ENCODE measurements at places on chromosomes 2 and 18.
A peak's percentile ranks its signal among the peaks of the same experiment; 100 is the strongest.

DNA sequence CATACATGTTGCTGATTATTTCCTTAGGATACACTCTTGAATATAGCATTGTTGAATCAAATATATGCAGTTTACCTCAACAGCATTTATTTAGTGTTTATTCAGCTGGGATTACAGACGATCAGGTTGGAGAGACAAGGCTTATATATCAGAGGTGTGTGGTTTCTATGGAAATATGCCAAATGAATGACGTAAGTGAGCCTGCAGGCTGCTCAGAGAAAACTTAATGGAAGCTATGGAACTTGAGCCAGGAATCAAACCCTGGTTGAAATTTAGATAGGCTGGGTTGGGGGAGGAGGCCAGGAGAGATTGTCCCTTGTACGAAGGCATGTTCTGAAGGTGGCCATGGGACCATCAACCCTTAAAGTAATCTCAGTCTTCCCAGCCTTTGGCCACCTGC is 79.5 kb downstream of the INPP4A start:
- no peak for DNase-seq

GRCh38 chr18:68734308-68734707 is 19.4 kb upstream of the TMX3 start:
- no peak for DNase-seq

DNA sequence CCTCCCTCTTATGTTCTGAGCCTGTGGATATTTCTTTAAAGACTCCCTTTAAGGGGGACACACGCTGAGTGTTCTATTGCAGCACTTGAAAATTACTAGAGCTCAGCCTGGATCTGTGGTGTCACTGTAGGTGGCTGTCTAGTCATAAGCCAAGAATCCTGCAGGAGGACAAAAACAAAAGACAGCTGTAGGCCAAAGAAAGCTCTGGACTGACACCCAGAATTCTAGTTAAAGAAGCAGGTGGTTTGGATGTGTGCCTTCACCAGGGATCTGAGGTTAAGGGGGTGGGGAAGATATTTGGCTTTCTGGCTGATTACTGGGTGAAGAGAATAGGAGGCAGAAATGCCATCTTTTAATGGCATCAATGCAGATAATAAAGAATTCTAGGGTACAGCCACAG is 842.5 kb upstream of the NXPH2 start:
- DNase-seq, result no peak

- no peak for DNase-seq
Measured at GRCh38 chr18:53360501-53361443, 863.7 kb downstream of the MBD2 start.

- DNase-seq, result no peak
Measured at GRCh38 chr18:56890632-56891031, 239.5 kb downstream of the WDR7 start.

DNA sequence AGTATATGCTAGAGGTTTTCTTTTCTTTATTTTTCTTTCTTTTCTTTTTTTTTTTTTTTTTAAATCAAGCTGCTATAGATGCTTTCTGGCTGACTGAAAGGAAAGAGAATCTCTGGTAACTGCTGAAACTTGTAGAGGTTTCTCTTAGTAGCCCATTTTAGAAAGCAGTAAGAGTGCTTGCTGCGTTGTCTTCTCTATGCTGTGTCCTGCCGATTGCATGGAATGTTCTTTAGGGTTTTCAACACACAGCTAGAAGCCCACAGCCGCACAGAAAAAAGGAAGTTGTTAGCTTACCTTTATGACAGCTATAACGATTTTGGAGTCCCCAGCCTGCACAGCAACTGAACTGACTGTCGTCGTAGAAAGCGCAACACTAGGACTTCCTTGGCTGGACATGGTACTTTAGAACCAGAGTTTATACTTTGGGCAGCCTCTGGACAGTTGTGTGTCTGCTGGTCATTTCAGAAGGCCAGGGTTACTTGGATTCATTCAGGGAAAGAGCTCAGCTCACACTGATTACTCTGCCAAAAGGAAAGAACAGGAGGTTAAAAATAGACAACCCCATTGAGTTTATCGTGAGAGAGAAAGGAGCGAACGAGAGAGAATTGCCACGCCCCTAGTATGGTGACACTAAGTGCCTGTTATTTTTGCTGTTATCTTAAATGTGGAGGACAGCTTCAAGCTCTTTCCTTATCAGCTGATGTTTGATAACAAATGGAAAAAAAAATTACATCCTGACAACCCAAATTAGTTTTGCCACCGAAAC is at the start of gene CCDC141:
TSS of gene CCDC141 (minus strand) at position 592 of the 766 bp plus-strand sequence. CDS start at position 396, 196 bp downstream.
- DNase-seq, result no peak

DNA sequence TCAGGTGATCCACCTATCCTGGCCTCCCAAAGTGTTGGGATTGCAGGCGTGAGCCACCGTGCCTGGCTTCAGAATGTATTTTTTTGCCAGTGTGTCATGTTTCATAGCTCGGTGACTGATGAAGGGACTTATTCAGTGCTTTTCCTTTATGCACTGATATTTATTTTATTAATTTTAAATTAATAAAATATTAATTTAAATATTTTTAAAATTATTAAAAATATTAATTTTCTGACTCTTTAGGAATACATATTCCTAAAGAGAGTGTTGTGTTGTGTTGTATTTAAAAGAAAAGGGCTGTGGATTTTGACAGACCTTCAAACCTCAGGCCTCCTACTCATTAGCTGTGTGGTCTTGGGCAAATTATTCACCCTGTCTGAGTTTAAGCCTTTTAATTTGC is 22.3 kb downstream of the RAB27B start:
- no peak for DNase-seq

GRCh38 chr2:213848631-213849030 is 562.2 kb upstream of the VWC2L start:
- no peak for DNase-seq

DNA sequence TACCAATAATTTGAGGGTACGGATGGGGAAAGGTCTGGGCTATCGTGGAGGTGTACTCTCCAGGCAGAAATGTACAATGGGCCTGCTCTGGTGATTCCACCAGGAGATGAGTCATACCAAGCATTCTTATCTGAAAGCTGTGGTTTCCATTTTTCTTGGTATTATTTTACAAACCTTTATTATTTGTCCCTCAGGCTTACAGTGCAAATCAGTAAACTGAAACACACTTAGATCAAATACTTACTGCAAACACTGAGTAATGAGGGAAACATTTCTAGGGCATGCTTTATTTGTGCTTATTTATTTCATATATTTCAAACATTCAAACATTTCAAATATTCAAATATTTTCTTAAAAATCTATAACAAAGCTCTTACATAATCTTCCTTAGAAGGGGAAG is 319.8 kb downstream of the RND3 start:
- no peak for DNase-seq

GRCh38 chr18:57845605-57846074 is 42.5 kb upstream of the ATP8B1 start:
- DNase-seq, result no peak

DNA sequence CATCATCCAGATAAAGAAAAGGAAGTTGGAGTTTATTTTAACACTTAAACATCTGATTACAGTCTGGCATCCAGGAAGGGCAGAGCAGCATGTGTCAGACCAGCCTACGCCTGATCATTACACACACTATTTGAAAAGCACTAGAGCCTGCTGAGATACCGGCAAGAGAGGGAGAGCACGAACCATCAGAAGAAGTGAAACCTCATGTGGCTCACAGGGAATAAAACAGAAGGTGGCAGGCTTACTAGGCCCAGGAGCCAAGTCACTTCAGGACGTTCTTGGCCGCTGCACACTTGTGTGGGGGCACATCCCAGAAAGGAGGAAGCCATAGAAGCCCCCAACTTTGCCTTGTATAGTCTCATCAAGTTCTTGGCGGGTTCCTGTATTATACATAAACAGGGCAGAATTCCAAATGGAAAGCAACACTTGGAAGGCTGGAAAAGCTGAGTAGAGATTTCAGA is 105.5 kb downstream of the UGGT1 start:
- DNase-seq, result no peak

GRCh38 chr18:35578481-35578880 is 3.1 kb upstream of the GALNT1 start:
- DNase-seq, result no peak

GRCh38 chr18:74476140-74476539 is 19.0 kb upstream of the DIPK1C start:
- DNase-seq, result no peak

DNA sequence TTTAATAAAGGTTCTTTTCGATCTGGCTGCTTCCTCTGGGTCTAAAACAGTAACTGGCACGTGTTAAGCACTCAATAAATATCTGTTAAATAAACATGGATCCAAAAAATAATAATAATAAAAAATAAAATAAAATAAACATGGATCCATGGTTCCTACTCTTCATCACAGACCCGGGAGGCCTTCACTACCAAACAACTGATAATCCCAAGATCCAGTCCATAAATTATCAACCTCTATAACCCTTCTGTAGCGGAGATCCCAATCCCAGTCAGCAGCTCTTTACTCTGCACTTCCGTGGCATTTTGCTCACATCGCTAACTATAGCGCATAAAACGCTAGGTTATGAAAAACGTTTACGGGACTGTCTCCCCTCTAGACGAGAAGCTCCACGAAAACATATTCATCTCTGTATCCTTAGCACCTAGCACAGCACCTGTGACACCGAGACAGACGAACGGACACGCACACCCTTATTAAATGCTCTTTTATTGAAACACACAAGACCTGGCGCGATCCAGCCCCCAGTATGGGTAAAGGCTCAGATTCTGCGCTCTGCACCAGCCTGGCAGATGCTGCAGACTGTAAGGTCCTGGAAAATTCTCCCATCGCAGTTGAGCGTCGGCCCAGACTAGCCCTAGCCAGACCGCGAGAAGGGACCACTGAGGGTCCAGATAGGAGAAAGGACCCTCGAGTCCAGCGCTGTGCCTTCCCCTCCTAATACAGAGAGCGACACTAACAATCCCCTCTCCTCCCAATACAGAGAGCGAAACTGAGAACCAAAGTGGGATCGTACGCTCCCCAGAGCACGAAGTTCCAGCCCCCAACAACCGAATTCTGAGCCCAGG is 770 bp downstream of the NBAS start:
- DNase-seq, result no peak

GRCh38 chr2:232869138-232870017 is 686 bp upstream of the SNORC start:
- no peak for DNase-seq

DNA sequence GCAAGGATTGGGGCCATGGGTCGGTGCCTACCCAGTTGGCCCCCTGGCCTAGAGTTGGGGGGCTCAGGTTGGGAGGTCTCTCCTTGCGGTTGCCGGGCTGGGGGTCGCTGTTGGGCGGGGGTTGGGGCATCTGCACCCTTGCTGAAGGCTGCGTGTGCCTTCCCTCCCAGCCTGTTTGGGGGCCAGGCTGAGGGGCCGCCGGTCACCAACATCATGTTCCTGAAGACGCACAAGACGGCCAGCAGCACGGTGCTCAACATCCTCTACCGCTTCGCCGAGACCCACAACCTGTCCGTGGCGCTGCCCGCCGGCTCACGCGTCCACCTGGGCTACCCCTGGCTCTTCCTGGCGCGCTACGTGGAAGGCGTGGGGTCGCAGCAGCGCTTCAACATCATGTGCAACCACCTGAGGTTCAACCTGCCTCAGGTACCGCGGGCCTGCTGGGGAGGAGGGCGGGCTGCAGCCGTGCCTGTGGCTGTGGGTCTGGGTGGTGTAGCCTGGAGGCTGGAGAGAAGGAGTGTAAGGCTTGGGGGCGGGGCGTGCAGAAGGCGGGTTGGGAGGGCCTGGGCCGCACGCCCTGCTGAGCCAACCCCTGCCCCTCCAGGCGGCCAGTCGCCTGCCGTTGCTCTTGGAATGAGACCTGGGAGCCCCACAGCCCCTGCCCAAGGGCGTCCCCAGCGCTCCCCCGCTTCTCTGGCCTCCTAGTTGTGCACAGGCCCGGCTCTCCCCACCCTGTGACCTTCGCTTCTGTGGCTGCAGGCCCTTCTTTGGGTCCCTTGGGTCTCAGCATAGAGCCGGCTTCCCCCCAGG is 7.2 kb upstream of the NEU4 start:
- DNase-seq, result no peak

- no peak for DNase-seq
Measured at GRCh38 chr2:76281156-76281841, 570.6 kb upstream of the GCFC2 start.

- no peak for DNase-seq
Measured at GRCh38 chr2:104164721-104165252, 689.1 kb upstream of the POU3F3 start.

DNA sequence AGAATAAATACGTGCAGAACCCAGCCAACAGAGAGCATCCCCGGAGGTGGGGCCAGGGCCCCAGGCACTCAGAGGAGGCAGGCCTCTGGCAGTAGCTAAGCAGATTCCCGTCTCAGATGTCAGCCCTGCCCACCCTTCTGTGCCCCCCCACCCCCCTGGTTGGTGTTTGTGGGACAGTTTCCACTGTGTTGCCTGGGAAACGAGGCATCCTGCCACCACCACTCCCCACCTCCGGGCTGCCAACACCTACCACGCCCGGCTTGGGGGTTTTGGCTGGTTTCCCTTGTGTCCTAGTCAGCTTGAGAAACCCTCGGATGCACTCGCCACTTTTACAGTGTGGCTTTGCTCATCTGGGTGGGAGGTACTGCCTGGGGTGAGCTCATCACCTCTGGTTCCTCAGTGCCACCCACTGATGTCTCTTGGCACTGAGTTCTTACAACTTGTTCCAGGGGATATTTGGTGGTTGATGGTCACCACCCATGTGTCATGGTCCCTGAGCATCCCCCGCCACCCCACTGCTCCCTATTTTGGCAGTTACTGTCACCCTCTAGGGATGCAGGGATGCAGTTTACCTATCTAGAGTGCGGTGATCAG is 72.4 kb upstream of the YWHAQ start:
- peak; percentile 79 for DNase-seq

DNA sequence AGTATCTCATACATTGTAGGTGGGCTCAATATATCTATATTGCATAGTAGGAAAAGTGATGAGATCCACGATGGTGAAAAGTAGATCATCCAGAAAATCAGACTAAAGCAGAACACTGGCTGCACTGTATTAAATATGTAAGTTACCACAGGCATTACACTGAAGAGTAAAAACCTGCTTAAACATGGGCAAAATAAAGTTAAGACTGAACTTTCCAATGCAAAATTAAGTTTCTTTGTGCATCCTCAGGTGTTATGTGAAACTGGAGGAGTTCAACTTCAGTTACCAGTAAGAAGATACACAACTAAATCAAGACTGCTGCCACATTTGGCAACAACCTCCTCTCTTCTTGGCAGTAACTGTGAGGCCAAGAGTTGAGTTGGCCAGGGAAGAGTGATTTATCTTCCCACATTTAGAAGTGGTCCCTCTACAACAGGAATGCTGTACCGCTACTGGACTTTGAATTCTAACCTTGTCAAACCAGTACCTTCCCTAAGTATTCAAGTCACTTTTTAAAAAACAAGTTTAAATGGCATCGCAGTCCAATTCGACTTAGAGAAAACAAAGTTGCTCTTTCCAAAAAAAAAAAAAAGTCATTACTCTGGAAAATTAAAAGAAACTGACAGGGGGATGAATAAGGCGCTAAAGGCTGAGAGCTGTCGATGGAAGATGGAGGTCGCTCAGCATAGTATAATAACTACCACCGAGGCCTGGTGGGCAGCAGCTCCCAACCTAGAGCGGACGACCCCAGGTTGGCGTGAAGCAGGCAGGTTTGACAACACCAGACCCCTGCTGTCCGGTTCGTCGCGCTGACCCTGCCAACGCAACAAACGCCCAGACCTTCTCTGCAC is 1.1 kb downstream of the MAP4K3 start:
- DNase-seq, result no peak

GRCh38 chr2:3168230-3168891 is 209.3 kb downstream of the EIPR1 start:
- DNase-seq, result no peak
